ENCODE measurements at places on chromosomes 5 and 9.
A peak's percentile ranks its signal among the peaks of the same experiment; 100 is the strongest.

DNA sequence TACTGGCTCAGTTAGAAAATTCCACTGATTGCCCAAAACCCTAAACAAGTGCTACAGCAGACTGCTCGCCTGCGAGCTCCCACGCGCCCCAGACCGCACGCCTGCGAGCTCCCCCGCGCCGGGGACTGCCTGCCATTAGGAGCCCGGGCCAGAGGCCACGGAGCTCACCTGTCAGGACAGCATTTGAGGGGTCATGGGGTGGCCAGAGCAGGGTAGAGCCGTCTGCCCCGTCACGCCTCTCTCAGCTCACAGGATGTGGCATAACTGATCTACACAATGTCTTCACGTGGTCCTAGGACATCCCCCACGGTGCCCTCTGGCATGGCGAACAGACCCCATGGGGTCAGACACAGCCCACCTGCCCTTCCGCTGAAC, 29.1 kb upstream of the LRRC14B start:
- DNase-seq: no peak

DNA sequence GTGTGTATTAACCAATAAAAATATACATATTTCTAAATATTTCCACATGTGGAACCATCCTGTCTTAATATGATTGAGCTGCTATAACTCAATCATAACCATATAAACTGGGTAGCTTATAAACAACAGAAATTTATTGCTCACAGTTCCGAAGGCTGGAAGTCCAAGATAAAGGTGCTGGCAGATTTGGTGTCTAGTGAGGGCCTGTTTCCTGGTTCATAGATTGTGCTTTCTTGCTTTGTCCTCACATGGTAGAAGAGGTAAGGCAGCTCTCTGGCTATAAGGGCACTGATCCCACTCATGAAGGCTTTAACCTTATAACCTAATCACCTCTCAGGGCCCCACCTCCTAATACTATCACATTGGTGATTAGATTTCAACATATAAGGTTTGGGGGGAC, 14.0 kb upstream of the PRKAA1 start:
- no peak for DNase-seq

DNA sequence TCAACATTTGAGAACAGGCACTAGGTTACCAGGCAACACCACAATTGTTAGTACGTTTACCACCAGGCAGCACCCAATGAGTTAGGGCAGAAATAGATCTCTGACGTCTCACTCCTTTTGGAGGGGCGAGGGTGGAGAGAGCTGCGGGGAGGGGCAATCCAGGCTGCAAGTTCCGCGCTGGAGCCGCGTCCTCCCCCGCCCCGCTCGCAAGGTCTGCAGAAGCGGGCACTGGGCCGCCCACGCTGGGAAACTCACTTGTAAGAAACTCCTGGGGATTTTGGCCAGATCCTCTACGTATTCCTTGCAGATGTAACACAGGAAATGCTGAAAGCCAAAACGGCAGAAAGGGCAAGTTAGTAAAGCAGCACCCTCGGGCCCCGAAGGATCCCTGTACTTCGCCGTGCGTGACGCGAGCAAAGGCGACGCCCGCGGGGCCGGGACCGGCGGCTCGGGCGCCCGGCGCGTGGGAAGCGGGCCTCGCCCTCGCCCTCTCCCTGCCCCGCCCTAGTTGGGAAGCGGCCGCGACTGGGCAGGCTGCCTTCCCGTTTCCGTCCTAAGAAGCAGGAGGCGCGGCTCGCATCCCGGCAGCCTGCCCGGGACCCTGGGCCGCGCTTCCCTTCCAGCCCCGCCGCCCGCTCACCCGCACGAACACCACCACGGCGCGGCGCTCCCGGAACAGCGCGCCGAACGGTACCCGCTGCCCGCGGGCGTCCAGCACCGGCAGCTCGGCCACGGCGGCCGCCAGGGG, 493 bp downstream of the PRXL2C start:
- peak; percentile 72 for DNase-seq

DNA sequence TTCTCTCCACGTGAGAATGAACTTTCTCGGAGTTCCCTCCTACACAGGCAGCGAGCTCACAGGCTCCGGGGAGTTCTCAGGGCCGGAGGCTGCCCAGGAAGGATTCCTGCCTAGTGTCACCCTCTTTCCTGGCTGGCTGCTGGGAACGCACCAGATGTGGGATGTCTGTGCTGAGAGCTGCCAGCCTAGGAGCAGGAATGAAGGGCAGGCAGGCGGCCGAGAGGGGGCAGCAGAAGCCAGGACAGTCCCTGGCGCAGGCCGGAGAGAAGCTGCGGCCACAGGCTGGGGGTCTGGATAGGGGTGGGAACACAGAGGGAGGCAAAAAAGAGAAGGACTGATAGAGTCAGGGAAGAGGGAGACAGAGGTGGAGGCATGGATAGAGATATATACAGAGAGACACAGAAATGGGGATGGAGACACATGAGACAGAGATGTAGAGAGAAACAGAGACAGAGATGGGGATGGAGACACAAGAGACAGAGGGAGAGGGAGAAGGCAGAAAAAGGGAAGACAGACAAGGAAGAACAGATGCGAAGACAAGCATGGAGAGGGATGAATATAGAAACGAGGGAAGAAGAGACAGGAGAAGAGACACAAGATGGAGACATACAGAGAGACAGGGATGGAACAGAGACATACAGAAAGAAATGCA, 25.3 kb upstream of the ENHO start:
- DNase-seq: peak; percentile 75

DNA sequence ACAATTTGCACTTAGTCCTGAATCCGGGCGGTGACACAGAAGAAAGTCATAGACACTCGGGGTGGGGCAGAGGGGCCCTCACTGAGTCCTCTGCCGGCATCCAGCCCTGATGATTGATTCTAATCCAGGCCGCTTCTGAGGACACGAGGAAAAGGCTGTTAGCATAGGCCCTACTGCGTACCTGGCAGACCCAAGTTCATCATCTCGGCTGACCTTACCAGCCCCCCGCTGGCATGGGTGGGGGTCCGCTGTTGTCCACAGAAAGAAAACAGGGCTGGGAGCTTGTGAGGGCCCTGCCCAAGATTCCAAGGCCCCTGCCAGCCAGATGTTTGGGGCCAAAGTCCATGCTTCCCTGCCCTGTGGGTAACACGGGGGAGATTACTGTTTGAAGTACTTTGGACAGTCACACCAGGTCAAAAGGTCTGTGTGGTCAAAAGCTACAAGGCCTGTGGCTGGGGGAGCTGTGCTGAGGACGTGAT, 24.5 kb downstream of the ERGIC1 start:
- no peak for DNase-seq

GRCh38 chr9:1202512-1203280, 152.5 kb downstream of the DMRT2 start:
- no peak for DNase-seq

All from globus pallidus (tissue), 1 donor.